ENCODE measurements at places on chromosomes 16 and 17.
A peak's percentile ranks its signal among the peaks of the same experiment; 100 is the strongest.

DNA sequence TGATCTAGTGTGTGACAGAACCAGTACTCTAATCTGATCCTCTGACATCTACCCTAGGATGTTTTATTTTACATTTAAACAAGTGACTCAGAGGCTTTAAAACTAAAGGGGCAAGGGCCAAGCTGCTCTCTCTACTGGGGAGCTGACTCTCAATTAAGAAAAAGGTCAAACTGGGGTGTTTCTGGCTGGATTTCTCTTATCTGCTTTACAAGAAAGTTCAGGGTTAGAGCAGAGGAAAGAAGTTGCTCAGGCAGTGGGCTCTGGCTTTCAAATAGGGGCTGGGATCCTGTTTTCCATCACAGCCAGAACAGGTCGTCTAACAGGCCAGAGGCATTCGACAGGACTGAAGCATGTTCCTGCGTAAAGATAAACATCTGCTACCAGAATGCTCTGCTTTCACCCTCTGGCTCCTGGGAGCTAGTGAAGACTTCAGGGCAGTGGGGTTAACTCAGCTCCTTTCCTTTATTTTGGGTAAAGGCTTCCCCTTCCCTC is 8.5 kb downstream of the MMP28 start:
- ATAC-seq = peak; percentile 12

DNA sequence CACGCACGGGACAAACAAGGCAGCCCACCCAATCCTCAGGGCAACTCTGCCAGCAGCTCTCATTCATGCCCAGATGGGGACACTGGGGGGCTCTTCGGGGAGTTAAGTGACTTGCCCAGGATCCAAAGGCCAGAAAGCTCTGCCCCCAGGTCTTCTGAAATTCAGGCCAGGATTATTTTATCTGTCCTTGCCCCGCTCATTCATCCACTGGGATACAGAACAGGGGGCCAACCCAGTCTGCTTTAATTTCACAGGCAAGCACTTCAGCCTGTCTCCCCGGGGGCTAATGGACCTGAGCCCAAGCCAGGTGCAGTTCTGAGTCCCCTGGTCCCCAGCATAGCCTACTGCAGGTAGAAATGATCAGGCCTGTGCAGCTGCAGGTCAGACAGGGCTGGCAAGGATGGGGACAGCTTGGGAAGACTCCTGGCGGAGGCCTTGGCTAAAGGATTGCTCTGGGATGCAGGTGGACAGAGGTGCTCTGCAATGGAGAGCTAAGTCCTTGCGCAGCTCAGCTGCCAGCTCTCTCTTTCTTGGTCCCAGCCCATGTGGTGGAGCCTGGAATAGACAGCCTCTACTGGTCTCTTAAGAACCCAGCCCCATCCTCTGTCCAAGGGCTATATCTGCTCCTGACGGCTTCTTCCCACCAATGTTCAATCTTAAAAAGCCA is 766 bp upstream of the B3GNT9 start:
- ATAC-seq = no peak

DNA sequence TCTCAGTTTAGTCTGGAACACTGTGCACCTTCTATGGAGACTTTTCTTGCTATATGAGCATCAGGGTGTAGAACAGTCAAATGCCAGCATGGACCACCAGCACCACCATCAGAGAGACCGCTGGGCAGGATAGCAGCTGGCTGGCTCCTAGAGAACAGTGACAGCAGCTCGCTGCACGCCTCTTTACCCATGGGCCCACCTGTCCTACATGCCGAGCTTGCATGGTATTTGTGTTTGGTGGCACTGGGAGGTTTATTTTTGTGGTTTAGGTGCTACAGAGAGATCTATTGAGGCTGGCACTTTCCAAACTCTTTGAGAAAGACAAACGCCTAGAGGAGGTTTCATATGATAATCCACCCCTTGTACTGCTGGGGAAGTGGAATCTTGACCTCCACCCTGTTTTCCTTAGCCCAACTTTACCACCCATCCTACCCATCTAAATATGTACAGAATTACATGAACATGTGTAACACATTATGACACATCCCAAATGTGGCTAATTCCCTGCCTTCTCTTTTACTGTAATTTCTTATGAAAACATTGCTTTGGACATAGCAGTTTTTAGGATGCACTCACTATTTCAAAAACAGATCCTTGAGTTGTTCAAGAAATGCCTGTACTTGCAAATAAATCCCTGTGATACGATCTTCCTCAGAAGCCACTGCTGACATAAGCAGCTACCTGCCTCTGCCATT is 46.3 kb downstream of the COG7 start:
- no peak for ATAC-seq

DNA sequence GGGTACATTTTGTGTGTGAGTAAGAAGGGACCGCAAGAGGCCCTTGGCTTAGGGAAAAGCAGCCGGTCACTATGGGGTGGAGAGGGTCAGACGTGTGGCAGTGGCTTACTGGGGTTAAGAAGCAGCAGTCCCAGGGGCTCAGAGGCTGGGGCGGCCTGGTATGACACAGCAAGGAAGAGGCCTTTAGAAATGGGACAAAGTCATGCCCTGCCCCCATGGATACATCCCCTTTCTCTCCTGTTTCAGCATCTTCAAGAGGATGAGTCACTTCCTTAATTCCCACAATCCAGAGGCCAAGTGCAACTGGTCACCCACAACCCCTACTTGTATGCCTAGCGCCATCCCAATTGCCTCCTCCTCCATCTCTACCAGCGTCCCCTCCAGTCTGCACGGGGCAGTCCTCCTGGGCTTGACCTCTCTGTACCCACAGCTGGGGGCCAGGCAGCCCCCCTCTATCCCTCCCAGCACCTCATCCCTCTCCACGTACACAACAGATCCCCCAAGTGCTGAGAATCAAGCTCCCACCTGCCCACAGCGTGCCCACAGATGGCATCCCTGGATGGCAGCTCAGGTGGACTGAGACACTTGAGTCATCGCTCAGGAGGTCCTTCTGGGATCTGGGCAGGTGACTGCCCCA is 6.9 kb upstream of the EFTUD2 start:
- no peak for ATAC-seq

DNA sequence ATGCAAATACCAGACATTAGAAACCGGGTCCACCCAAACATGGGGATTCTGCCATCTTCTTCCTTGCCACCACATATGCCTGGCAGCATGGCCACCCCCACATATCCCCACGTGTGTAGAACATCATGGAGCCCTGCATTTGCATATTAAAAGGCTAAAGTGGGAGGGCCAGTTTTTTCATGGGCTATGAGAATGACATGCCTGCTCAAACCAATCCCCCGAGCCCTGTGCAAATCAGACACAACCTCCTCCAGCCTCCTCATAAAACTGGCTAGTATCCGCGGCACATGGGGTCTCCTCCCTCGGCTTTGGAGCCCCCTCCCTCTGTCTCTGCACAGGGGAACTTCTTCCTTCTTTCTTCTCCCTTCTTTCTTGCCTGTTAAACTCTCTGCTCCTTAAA is 174.9 kb upstream of the WSCD1 start:
- ATAC-seq = no peak

DNA sequence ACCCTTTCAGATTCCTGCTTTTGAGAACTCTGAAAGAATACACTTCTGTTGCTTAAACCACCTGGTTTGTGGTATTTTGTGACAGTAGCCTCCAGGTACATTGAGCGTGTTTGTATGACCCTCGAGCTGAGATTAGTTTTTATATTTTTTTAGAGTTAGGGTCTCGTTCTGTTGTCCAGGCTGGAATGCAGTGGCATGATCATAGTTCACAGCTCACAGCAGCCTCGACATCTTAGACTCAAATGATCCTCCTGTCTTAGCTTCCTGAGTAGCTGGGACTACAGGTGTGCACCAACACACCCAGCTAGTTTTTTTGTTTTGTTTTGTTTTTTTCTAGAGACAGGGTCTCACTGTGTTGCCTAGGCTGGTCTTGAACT is 4.5 kb upstream of the ITPRIPL2 start:
- no peak for ATAC-seq

DNA sequence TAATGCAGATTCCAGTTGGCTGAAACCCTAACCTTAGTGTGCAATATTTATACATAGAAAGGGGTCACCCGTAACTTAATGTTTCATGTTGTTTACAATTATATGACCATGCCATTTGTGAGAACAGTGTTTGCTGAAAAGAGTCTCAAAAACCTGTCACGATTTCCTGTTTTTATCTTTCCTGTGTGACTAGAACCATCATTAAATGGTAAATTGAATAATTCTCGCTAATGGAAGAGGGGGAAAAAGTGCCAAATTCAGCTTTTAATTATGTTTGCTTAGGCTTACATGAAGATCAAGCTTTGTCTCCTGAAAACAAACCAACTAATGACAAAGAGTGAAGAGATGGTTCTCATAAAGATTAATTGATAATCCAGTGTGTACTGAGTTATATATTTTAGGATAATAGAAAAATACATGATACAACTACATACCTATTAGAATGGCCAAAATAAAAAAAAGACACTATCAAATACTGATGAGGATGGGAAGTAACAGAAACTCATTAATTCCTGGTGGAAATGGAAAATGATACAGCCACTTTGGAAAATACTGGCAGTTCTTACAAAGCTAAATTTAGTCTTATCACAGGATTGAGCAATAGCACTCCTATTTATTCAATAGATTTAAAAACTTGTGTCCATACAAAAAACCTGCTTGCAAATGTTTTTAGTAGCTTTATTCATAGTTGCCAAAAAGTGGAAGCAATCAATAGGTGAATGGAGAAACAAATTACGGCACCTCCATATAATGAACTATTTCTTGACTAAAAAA is 141.7 kb downstream of the CDK5R1 start:
- no peak for ATAC-seq

- ATAC-seq = no peak
These were observed 60.8 kb downstream of the MSI2 start for GRCh38 chr17:57317079-57317478.

GRCh38 chr17:77494664-77495435 is 354.1 kb downstream of the SEC14L1 start:
- ATAC-seq = peak; percentile 66

- no peak for ATAC-seq
These were observed 3.1 kb upstream of the MIF4GD start for GRCh38 chr17:75273977-75274708.

DNA sequence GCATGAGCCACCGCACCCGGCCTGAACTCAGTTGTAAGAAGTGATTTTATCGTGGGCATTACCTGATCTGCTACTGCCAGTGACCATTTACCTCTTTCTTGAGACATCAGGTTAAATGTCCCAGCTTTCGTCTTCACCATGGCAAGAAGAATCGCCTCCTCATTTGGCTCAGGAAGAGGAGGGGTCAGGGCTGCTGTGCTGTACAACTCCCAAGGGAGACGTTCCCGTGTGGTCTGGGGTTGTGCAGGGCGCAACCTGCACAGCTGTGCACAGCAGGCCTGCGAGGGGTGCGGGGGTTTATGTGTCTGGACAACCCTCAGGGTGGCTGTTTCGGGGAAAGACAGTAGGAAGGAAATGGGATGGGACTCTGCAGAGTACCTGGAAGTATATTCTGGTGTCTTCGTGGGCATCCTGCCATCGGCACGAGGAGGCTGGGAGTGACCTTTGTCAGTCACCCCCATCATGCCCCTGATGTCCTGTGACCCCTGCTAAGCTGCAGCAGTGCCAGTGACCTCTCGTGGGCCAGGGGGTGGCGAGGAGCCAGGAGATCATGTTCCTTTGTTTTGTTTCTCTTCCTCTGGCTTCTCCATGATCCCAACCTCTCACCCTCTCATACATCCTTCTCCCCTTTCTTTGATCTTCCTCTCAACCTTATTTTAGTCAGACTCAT is 27.3 kb downstream of the CIBAR2 start:
- ATAC-seq = no peak

GRCh38 chr16:88619859-88620815 is 18.2 kb upstream of the IL17C start:
- peak; percentile 26 for ATAC-seq

DNA sequence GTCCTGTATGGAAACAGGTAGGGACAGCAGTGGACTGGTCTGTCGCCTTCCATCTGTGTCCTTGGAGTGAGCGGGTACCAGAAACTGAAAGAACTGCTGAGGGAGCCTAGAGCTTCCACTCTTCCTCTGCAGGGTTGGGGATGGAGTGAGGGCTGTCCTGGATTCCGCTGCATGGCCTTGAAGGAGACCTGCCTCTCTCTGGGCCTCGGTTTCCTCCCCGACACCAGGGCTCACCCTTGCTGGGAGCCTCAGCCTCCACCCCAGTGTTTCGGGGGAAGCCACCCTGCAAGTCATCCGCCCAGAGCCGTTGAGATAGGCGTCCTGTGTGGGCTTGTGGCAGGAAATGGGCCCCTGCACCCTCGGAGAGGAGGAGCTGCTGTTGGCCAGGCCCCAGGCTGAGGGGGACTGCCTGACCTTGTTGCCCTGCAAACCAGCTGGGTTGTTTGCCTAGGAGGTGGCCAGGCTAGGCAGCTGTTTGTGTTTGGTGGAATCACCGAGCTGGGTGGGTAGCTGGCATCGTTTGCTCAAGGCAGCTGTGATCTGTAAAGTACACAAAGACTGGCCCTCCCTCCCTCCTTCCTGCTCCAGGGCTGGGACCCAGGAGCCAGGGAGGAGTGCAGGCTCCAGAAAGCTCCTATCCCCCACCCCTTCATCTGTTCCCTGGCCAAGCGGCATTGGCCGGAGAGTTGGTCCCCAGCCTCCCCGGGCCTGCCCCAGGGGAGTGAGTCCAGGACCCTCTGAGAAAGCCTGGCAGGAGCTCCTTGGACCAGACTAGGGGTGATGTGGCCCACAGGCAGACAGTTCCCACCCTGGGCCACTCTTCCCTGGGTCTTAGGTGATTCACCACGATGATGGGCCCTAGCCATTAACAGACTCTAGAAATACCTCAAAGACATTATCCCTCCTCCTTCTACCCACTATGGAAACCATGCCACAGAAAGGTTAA is 1.3 kb downstream of the RAB37 start:
- ATAC-seq = peak; percentile 16

Measured in gastroesophageal sphincter (tissue), 4 donors.